Kidney glomerular epithelial cell (primary cell): ENCODE measurements at places on chromosomes 11 and 22.
A peak's percentile ranks its signal among the peaks of the same experiment; 100 is the strongest.

DNA sequence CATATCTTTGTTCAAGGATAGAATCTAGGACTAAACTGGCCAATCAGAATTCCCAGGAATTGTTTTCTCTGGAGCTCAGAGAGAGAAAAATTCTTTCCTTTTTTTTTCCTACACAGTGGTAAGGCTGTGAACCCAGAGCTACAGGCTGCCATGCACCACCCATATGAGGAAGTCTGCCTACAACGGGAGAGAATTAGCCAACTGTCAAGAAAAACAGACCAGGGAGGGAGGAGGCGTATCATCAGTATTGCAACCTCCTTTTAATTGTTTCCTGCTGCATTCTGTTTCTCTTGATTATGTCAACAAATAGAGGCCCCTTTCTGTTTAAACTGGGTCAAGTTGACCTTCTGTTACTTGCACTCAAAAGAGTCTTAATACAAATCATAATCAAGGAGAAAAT lies 176.5 kb upstream of the UBASH3B start:
- DNase-seq = no peak

- no peak for DNase-seq
These were observed 7.2 kb upstream of the ANGPTL5 start for GRCh38 chr11:101923554-101923953.

- no peak for DNase-seq
These were observed 4.1 kb downstream of the INPP5J start for GRCh38 chr22:31126869-31127175.

DNA sequence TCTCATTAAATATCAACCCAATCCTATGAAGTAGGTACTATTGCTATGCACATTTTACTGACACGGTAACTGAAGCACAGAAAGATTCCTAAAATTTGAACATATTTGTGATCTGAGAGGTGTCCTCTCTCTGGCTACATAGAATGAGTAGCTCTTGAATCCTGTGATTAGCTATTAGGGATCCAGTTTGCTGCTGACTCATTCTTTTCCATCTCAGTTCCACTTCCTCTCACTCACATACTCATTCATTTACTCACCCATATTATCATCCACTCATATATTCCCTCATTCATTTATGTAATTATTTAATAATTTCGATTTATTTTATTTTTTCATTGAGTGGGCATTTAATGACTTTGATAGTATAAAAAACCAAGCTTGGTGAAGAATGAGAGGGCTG lies 42.7 kb downstream of the OR5B17 start:
- DNase-seq = peak; percentile 28

DNA sequence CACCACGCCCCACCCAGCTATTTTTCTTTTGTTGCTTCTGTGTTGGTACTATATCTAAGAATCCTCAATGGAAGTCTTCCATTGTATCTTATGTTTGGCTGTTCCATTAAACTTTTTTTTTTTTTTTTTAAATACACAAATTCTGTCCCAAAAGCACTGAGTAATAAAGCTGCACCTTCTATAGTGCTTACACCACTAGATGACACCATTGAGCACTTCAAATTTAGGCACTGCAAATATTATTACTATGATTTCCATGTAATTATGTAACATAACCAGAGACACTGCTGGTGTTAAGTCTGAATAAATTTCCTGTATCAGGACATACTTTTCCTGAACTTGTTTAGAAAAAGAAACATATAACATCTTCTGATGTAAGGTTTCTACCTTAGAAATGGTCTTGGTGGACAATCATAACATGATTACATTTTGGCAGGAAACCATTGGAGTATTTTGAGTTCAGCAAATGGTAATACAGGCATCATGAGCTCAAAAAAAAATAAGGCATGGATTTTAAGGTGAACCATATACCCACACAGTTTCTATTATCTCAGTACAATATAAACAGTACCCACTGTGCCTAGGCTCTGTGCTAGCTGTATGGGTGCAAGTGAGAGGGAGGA lies 110.5 kb downstream of the ATG16L2 start:
- peak; percentile 3 for DNase-seq

- DNase-seq = no peak
These were observed 4.5 kb downstream of the DBX1 start for GRCh38 chr11:20155683-20156279.

GRCh38 chr11:126839496-126839895 lies 161.1 kb downstream of the KIRREL3 start:
- no peak for DNase-seq

DNA sequence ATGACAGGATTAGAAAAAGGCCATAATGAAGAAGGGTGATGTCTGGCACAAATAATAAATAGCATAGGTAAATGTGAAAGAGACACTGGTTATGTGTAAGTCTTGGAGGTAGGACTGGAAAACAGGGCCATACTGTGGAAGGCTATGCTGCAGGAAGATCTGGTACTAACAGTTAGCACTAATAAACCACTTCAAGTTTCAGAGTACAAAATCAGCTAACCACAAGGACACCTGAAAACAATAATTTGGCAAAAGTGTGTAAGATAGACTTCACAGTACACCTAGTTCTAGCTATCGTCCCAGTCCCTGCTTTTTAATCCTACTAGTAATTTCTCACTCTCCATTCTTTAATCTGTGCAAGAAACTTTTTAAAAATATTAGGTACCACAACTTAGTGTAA lies 44.3 kb downstream of the CWF19L2 start:
- no peak for DNase-seq

GRCh38 chr11:69041516-69041915 lies 7.2 kb upstream of the TPCN2 start:
- no peak for DNase-seq

GRCh38 chr11:113587308-113587739 lies 112.1 kb upstream of the DRD2 start:
- no peak for DNase-seq

DNA sequence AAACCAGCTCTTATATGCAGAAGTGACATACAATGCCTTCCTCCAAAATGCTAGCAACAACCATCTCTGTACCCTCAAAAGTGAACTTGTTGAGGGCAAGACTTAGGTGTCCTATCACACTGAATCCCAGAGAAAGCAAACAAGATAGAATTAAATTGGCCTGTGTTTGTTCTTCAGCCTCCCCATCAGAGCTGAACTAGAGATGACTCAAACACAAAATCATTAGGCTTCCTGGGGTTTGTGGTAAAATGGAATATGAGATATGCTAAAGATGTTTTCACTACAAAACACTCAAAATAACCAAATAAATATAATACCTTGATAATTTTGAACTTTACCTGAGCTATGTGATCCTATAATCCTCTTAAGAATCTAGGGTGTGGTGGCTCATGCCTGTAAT lies 31.6 kb downstream of the ZNF214 start:
- no peak for DNase-seq

DNA sequence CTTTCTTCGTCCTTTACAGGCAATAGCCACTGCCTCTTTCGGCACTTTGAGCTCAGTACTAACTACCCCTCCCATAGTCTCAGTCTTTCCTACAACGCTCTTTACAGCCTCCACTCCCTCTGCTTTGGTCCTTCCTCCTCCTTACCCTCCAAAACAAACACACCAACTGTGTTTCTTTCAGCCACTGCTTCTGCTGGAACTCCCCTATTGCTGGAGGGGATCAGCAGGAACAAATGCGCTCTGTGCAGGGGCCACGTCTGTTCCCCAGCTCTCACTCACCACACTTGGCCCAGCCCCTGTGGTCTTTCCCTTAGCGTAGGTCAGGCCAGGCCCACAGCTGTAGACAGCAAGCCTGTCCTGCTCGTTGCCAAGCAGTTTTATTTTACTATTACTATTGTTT lies 42.3 kb downstream of the PC start:
- no peak for DNase-seq

DNA sequence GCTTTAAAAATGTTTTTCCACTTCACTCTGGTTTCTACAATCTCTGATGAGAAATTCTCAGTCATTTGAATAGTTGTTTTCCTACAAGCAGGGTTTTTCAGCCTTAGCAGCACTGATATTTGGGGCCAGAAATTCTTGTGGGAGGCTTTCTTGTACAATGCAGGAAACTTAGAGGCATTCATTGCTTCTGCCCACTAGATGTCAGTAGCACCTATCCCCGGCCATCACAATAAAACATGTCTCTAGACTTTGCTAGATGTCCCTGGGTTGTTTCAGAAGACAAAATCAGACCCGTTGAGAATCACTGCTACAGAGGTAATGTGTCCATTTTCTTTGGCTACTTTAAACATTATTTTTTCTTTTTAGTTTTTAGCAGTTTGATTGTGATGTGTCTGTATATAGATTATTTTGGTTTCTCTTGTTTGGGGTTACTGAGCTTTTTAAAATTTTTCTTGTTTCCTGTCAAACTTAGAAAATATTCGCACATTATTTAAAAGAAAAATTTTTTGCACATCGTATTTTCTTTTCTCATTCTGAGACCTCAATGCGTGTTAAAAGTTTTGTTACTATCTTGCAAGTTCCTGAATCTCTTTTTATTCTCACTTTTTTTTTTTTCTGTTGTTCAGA lies 60.8 kb upstream of the CCDC179 start:
- peak; percentile 44 for DNase-seq

GRCh38 chr22:23856721-23857605 lies 712 bp upstream of the SLC2A11 start:
- peak; percentile 53 for DNase-seq

- DNase-seq = no peak
These were observed 7.5 kb upstream of the PPFIA1 start for GRCh38 chr11:70262951-70263350.

DNA sequence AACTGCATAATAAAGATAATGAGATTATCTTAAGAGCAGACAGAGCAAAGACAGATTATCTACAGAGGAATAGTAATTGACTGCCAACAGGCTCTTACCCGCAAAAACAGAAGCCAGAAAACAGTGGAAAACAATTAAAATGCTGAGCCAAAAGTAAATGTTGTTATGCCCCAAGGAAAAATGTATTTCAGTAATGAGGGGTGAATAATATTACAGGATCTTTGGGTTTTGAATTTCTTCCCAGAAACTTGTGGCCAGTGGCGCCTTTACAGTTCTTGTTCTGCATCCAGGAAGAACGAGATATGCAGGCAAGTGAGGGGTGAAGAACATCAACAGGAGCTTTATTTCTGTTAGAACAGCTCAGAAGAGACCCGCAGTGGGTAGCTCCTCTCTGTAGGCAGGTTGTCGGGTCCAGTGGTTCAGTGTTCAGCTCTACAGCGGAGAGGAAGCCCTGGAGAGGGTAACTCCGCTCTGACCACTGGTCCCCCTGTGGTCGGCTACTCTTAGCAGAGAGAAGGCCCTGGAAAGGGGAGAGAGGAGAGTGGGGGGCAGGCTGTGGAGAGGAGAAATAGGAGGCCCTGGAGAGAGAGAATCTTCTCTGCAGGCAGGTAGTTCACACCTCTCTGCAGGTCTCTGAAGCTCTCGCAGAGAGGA lies 51.8 kb upstream of the SC5D start:
- DNase-seq = no peak

DNA sequence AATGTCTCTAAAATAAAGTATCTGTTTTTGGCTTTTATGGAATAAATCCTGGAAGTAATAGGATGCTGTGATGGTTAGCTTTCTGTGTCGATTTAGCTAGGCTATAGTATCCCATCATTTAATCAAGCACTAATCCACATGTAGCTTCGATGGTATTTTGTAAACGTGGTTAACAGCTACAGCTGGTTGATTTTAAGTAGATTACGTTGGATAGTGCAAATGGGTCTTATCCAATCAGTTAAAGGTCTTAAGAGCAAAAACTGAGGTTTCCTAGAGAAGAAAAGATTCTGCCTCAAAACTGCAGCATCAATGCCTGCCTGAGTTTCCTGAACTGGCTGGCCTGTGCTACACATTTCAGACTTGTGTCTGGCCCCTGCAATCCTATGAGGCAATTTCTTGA lies 314.2 kb upstream of the SORL1-AS1 start:
- DNase-seq = no peak

GRCh38 chr11:115409691-115410220 lies 94.5 kb downstream of the CADM1 start:
- no peak for DNase-seq

DNA sequence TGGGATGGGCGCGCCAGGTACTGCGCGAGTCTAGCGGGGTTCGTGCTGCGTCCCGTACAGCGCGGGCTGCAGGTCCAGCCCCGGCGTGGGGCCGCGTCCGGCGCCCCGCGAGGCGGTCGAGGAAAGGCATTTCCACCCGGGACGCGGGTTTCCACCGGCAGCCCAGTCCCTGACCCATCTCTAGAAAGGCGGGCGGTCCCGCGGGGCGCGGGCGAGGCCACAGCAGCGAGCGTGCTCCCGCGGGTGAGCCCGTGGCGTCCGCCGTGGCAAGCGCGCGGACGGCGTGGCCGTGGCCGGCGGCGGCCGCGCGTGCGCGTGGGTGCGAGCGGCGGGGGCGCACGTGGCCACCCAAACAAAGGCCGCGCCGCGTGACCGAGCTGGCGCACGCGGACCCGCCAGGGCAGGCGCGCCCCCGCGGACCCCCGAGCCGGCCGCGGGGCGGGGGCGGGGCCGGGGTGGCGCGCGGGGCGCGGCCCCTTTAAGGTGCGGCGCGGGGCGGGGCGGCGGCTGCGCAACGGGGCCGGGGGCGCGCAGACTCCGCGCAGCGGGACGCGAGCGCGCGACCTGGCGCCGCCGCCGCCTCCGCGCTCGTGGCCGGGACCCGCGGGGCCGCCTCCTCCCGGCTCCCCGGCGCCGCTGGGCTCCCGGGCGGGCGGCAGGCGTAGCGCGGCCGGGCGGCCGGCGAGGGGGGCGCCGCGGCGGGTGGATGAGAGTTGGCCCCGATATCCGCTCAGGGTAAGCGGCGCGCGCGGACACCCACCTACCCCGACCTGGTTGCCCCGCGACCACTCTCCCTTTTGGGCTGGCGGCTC lies 39.3 kb upstream of the CELSR1 start:
- DNase-seq = no peak

DNA sequence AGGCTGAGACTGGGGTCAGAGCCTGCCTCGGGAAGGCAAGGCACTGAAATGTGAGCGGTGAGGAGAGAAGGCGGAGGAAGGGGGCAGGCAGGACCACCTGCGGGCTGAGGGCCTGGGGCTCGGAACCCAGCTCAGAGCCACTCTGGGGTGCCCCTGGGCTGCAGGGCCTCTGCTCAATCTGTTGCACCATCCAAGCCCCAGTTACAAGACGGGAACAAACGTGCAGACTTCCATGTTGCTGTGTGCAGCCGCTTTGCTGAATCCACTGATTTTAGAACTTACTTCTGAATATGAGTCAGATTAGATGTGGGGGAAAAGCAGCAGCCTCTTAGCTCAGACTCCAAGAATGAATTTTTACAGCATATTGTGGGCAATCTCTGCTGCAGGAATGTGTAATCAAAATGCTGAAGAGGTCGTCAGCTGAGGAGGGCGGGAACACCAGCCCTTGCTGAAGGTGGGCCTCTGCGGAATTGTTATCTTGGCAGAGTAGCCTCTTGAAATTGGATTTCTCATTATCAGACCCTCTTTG lies 21.6 kb downstream of the PARVG start:
- DNase-seq = peak; percentile 1

GRCh38 chr11:78812513-78813293 lies 238.0 kb upstream of the NARS2 start:
- no peak for DNase-seq

GRCh38 chr11:46390331-46391171 lies 1.0 kb downstream of the CHRM4 start:
- DNase-seq = no peak
